ENCODE measurements at places on chromosomes 1 and 21.
A peak's percentile ranks its signal among the peaks of the same experiment; 100 is the strongest.

DNA sequence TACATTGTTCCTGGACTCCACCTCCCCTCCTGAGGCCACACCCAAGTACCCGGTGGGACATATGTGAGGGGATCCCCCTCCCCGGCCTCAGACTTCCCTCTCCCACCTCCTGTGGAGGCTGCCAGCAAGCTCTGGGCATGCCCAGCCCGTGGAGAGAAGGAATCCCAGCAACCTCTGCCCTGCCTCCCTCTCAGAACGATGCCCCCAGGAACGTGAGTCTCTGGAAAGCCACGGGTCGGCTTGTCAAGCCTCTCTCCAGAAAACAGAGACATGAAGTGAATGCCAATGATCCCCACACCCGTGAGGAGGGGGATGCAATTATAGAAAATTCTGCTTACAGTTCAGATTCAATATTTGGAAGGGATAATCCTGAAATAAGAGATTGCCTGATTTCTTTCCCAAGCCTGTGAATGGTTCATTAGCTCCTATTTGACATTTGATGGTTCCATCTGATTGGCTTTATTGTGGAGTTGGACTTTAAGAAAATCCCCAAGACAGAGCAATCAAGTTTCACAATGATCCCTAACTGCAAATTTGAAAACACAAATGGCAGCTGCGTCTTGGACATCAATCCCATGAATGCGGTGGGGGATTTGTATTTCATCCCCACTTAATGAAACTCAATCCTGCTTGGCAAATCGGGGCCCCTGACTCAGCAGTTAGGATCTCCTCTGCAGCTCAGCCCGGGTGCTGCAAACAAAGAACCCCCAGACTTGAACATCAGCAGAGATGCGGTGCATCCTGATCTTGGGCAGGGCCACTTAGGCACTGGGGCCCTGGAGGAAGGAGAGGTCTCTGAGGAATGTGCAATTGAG, 9.1 kb upstream of the GUCA2B start:
- DNase-seq, result peak; percentile 35

- DNase-seq, result no peak
Observed at GRCh38 chr1:161311595-161312181, 1.9 kb upstream of the MPZ start.

DNA sequence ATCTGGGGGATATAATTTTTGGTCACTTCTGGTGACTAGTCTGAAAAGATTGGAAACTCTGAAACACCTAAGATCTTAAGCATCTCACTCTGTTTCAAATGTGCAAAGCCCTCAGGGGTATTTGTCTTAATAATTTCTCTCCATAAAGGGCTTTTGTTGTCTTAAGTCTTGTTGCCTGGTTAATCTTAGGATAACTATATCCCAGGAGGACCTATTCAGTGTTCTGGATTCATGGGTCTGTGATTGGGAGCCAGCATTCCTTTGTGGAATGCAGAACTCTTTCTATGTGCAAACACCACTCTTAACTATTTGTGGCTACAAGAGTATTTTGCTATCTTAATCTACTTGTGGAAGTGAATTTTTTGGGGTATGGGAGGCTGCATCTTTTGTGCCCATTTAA, 1573.0 kb upstream of the PRMT6 start:
- DNase-seq, result no peak

- DNase-seq, result no peak
Observed at GRCh38 chr1:204758601-204759000, 73.1 kb upstream of the LRRN2 start.

DNA sequence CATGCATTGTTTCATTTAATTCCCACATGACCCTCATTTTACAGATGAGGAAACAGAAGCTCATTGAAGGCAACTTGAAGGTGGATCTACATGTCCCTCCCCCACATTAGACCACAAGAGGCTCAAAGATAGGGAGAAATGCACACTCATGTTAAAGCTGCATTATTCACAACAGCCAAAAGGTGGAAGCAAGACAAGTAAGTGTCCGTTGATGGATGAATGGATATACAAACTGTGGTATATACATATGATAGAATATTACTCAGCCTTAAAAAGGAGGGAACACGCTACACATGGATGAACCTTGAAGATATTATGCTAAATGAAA, 149.7 kb upstream of the JUN start:
- DNase-seq, result no peak

DNA sequence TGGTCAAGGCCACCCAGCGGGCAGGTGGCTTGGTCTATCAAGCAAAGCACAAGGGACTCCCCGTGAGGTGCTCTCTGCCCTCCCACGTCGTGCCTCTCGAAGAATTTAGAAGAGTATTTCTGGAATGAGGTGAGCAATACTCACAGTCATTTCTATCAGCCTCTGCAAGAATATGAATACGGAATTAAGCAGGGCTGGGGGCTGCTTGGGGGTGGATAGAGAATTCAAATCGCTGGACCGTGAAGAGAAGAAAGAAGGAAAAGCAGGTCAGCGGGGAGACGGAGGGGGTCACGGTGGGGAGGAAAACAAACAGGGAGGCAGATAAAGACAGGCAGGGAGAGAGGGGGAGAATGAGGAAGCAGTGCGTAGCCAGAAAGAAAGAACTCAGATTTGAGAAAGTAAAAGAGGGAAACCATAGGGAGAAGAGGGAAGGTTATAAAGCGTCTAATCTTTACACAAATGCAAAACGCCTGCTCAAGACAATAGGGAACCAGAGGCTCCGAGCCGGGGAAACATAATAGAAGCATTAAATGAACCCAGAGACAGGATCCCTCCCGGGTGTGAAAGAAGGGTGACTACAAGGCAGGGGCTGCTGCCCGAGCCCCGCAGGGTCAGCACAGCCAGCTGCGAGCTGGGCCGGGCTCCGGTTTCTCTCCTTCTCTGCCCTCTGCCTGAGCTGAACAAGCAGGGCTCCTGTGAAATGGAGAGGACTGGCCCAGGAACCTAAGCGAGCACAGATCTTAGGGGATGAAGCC, 2.1 kb upstream of the EDN2 start:
- no peak for DNase-seq

DNA sequence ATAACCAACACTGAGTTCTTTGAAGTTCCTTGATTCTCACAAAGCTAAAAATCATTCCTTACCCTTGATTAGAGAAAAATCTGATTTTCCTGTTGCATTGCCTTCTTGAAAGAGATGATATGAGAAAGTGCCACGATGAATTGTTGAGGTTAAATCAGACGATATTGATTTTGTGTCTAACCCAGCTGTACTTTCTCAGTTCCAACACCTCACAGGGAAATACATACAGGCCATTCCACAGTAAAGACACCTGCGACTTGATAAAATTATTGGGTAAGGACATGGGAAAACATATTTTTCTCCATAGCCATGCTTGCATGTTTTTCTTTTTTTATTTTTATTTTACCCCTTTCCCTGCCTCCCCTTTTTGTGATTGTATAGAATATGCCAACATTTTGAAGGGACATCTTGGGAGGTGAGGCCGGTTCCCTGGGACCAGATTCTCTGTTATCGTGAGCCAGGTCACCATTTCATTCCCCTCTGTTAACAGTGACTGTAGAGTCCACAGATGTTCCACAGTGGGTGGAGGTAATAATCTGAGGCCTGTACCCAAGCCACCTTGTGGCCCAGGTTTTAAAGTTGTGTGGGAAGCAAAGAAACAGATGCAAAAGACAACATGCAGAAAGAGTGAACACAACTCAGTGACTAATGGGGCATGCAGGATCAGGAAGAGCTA, 255.4 kb upstream of the ST6GALNAC5 start:
- no peak for DNase-seq

DNA sequence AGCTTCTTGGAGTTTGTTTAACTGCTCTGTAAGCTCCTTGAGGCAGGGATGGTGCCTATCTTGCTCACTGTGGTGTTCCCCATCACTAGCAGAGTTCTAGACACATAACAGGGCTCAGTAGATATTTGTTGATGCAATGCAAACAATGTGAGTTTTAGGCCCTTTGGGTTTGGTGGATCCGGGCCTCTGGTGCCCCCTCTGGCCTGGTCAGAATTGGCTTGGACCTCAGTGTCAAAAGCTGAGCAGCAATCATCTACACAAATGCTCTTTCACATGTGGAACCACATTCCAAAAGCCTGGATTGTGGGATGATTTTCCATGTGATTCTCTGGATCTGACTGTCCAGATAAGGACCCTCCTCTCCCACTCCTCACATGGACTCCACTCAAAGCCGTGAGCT, 53.4 kb upstream of the BCAR3 start:
- no peak for DNase-seq

DNA sequence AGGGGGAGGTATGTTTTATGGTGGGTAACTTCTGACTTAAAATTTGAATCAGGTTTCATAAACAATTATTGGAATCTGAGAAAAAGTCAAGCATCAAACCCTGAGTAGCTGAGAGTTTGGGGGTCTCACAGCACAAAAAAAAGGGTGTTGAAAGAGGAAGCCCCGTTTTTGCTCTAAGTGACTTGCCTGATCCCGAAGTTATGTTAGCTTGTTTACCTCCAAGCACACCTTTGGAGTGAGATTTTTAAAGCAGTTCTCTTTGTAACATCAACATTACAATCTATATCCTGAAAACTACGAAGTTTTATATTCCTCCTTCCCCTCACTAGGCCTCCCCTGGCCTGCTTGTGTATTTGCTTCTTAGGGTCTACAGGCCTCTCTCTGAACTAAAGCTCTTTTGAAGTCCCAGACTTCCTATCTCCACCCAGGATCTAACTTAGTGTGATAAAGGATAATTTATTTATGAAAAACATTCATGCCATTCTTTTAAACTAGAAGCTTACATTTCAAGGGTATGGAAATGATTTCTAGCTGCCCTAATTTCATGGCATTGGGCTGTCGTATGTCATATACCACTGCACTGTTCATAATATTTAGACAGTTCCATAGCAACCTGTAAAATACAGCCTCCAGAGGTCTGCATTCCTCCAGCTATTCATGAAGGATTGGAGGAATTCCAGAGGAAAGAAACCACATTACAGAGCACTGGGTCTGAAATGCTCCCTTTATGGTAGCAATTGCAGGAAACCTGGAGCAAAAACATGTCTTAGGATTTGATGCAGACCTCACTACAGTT, 36.1 kb upstream of the RGS1 start:
- DNase-seq, result no peak

DNA sequence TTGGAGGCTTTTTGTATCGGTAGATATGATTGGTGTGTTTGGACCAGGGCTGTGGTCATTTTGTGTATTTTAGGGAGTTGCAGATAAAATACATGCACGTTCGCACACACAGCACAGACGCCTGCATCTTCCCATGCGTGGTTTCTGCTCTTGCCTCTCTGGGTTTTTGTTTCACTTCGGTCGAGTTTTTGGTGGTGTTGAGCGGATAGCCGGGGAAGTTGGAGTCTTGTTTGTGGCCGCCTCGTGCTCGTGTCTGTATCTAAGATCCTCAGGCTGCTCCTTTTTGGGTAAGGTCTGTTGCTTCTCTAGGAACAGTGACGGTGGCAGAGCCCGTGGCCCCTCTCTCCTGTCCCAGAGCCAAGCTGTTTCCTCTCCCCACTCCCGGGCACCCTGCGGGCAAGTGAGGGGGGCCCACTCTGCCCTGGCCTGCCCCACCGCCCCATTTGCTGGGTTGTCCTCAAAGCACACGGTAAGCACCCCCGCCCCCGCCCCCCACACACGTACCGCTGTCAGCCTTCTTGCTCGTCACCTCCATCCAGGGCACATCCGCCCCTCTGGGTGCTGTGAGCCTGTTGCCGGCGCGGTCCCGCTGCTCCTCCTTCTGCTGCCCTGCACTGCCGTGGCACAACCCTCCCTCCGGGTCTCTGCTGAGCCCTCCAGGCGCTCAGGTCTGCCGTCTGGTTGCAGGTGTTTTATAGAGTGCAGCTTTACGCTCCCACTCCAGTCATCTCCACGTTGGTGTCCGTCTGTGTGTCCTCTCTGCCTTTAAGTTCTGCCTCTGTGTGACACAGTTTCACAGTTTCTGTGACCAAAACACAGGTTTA, 51.9 kb downstream of the AGPAT3 start:
- no peak for DNase-seq

Measured in mesenteric fat pad (tissue), 1 donor.